ENCODE measurements at places on chromosomes 1 and 21.
A peak's percentile ranks its signal among the peaks of the same experiment; 100 is the strongest.

DNA sequence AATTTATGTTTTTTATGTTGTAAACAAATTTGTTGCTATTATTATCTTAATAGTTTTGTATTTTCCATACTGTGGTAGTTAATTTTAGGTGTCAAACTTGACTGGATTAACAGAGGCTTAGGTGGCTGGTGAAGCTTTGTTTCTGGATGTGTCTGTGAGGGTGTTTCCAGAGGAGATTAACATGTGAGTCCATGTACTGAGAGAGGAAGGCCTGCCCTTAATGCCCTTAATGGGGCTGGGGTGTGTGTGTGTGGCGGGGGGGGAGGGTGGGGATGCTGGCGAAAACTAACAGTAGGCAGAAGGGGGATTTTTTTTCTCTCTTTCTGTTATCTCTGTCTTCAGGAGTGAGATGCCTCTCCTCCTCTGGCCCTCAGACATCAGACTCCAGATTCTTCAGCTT, 1.9 kb downstream of the OR14A16 start:
- peak; percentile 33 for DNase-seq

GRCh38 chr1:20329793-20330542, 39.3 kb downstream of the VWA5B1 start:
- DNase-seq = peak; percentile 7

- DNase-seq = no peak
Observed at GRCh38 chr1:15323989-15324868, 77.2 kb downstream of the FHAD1 start.

GRCh38 chr1:46461017-46461808, 28.4 kb upstream of the DMBX1 start:
- DNase-seq = peak; percentile 85
